ENCODE measurements at places on chromosomes 6 and 20. TPM values are rescaled to one million over a fixed set of nuclear protein-coding genes. Genes with fewer than 3 reads are reported as not detected.

The ECT2L gene
- not detected for total RNA-seq

The COL11A2 gene
- total RNA-seq: 5.5 TPM

- no peak for DNase-seq
Measured at GRCh38 chr6:34236131-34236442, 586 bp upstream of the HMGA1 start.

GRCh38 chr6:84193114-84193708, 34.2 kb downstream of the CEP162 start:
- peak; percentile 74 for DNase-seq
